ENCODE measurements at places on chromosomes 5 and 9.

GRCh38 chr5:2466966-2467365 lies 284.5 kb downstream of the IRX2 start:
- DNase-seq, result no peak

GRCh38 chr5:28734396-28734795 lies 1696.0 kb upstream of the CDH9 start:
- no peak for DNase-seq

- peak; percentile 24 for DNase-seq
These were observed 509.8 kb downstream of the CCDC171 start for GRCh38 chr9:16062542-16063240.

- DNase-seq, result no peak
These were observed 47.0 kb downstream of the RXRA start for GRCh38 chr9:134373269-134373668.

DNA sequence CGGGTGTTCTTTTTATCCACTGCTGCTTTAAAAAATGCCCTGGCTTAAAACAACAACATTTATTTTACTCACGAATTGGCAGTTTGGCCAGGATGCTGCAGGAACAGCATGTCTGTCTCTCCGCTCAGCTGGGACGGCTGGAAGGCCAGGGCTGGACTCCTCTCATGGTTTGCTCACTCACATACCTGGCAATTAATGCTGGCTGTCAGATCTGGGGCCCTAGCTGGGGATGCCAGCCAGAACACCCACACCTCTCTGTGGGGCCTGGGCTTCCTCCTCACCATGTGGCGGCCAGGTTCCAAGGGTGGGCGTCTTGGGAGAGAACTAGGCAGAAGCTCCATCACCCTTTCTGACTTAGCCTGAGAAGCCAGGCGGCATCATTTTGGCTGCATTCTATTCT lies 189.1 kb upstream of the IL12B start:
- DNase-seq, result no peak

DNA sequence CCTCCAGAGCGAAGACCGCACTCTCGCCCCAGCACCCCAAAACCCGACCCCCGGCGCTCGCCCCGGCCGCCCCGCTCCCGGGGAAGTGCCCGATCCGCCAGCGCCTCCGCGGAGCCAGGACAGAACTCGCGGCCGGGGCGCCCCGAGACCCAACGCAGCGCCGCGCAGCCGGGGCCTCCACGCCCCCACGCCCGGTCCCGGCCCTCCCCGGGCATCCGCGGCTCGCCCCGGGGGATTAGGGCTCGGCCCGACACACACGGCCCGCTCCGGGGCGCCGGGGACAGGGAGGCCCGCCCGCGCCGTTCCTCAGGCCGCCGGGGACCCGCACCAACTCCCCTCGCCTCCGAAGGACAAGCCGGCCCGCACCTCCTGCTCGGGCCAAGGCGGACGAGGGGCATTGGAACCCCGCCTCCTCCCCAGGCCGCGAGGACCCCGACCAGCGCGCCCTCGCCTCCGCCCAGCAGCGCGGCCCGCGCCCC lies 544 bp downstream of the FNBP1 start:
- DNase-seq, result no peak

- DNase-seq, result no peak
These were observed at the start of gene CCL19 for GRCh38 chr9:34690983-34691935. CCL19 (minus strand) TSS chr9:34691276; CDS start chr9:34691139, 137 bp downstream.

DNA sequence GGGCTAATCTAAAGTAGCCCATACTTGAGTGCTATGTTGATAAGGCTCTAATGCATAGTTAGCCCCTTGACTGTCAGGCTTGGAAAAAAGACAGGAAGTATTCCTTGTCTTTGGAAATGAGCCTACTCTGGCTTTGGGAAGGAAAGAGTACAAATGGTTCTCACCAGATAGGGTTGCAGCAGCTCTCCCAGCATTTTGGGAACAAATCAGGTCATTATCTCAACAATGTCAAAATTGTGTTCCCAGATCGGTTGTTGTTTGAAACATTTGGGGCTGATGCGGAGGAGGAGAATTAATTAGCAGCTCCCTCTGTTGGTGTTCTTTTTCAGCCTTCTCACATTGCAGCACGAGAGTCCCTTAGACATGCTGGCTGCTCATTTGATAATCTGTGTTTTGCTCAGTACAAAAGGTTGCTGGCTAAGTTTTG lies 294.7 kb upstream of the DMRT1 start:
- no peak for DNase-seq

- DNase-seq, result no peak
These were observed 39.3 kb downstream of the DUSP1 start for GRCh38 chr5:172731680-172732074.

DNA sequence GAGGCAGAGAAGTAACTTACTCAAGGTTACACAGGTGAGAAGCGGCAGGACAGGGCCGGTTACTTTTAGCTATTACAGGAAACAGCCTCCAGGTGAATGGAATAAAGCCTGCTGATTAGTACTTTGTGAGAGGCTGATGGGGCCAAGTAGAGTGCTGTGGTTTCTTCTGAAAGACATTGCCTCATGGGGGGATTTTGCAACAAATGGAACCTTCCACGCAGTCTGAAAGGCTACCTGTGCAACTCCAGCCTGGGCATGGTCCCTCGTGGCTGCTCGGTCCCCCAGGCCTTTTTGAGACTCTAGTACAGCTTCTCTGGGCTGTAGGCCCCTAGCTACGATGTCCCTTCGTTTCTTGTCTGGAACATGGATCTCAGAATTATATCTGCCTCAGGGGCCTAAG lies 2.0 kb downstream of the TMEM268 start:
- DNase-seq, result no peak

GRCh38 chr9:36319806-36320205 lies 61.6 kb upstream of the GNE start:
- DNase-seq, result no peak

DNA sequence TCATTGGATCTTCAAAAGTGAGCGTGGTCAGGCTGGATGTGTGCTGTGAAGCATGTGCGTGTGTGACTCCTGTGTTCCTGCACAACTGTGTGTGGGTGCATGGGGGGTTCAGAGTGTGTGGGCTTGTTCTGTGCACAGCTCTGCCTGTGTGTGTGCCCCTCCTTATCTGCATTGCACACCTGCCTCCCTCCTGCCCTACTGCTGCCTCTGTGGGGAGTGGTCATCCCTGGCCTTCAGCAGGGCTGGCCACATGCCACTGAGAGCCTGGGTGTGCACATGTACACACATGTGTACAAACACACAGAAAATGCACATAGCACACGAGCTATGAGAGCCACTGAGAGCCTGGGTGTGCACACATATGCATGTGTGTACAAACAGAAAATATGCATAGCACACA lies 92.1 kb downstream of the CACNA1B start:
- no peak for DNase-seq

- no peak for DNase-seq
These were observed 44.1 kb downstream of the PTPN3 start for GRCh38 chr9:109454041-109454440.

DNA sequence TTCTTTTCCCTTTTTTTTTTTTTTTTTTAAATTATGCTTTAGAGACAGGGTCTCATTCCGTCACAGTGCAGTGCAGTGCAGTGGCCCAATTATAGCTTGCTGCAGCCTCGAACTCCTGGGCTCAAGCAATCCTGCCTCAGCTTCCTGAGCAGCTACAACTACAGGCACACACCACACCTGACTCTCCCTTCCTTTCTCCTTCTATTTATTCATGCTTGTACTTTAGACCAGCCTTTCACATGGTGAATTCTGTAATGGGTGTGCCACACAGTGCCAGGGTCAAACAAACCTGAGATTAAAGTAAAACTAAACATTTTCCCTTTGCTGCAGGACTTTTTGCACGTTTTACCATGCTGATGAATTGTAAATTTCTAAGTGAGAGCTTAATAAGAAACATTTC lies 8.0 kb downstream of the SH3RF2 start:
- DNase-seq, result no peak

- no peak for DNase-seq
These were observed 74.7 kb downstream of the NTRK2 start for GRCh38 chr9:84744195-84744594.

GRCh38 chr5:74143721-74144330 lies 496.7 kb downstream of the ENC1 start:
- no peak for DNase-seq

DNA sequence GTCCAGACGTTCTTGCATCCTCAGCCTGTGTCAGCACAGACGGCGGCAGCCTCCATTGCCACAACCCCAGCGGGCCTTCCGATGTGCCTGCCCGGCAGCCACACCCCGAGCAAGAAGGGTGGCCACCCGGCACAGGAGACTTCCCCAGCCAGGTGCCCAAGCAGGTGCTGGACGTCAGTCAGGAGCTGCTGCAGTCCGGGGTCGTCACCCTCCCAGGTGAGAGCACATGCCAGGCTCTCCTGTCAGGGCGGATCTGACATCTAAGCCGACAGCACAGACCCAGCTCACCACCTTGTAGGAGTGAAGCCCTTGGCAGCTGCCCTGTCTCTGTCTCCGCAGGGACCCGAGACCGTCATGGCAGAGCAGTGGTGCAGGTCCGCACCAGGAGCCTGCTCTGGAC lies 48.3 kb upstream of the LRRC14B start:
- no peak for DNase-seq

- no peak for DNase-seq
These were observed 275.9 kb upstream of the WWC1 start for GRCh38 chr5:168015506-168015905.

- peak; percentile 75 for DNase-seq
These were observed 54.7 kb upstream of the SUSD3 start for GRCh38 chr9:93003552-93004407.

DNA sequence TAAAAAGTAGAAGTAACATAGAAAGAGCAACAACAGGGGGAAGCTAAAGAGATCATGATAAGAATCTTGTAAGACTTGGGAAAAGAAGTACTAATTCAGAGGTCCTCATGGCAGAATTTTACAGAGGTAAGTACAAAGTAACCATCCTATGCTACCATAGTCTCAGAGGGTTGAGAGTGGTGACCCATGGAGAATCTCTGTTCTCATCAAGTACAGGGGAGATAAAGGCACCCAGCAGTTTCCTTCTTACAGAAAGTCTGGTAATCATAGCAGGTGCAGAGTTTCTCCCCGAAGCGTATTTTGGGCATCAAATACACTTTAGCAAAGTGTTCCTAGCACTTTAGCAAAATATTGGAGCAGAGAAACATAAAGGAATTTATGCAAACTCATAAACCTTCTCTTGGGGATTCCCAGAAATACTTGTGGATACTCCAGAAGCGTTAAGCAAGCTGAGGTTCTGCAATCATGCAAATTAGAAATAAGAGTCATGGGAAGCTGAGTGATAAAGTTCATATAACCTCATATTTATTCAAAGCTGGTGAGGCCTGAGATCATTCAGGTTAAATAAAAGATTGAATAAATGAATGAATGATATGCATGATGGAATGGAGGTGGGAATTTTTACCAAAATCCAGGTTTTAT lies 101.0 kb upstream of the SMC2 start:
- no peak for DNase-seq

- DNase-seq, result no peak
These were observed 13.9 kb upstream of the KIF12 start for GRCh38 chr9:114112778-114113584.

DNA sequence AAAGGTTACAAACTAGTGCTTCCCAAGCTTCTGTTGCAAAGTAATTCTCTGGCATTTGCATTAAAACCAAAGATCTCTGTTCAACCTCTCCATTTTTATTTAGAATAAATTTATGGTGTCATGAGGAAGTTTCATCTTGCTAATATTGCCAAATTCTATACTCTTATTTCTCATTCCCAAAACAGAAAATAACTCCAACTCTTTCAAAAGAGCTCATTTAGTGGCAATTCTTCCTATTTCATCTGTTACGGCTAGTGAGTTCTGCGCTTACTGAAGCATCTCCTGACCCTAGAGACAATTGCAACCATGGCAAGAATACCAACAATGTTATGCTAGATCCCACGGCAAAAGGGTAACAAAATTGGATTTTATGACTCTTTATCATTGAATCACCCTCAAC lies 97.0 kb downstream of the HINT1 start:
- no peak for DNase-seq

- DNase-seq, result no peak
These were observed 591.1 kb downstream of the DTWD2 start for GRCh38 chr5:118397236-118397635.

- DNase-seq, result peak; percentile 56
These were observed 5.7 kb downstream of the RAPGEF1 start for GRCh38 chr9:131734165-131734610.

DNA sequence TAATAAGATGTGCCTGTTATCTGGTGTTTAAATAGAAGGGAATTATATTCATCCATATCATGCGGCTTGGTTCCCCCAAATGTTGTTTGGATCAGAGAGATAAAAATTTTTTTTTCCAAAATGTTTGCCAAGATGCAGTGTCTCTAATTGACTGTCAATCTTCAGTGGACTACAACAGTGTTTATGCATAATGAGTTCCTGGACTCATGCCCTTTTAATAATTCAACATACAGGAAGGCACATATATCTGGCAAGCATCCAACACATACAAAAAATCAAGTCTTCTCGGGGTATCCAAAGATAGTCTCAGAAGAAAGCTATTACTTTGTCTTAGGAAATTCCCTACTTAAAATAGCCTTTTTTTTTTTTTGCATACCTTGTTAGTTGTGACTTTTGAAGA lies 1534.7 kb downstream of the EFNA5 start:
- no peak for DNase-seq

DNA sequence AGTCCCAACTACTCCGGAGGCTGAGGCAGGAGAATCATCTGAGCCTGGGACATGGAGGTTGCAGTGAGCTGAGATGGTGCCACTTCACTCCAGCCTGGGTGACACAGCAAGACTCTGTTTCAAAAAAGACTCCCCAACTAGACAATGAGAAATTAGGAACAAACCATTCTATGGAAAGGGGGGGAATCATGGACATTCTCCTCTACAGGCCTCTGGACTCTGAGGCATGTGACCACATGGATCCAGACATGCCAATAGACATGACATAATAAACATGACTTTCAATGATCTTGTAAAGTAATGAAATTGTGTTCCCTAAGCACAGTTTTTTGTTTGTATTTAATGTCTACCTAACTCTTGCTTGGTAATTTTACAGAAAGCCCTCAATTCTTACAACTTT lies 8.8 kb downstream of the HOMER1 start:
- DNase-seq, result no peak

DNA sequence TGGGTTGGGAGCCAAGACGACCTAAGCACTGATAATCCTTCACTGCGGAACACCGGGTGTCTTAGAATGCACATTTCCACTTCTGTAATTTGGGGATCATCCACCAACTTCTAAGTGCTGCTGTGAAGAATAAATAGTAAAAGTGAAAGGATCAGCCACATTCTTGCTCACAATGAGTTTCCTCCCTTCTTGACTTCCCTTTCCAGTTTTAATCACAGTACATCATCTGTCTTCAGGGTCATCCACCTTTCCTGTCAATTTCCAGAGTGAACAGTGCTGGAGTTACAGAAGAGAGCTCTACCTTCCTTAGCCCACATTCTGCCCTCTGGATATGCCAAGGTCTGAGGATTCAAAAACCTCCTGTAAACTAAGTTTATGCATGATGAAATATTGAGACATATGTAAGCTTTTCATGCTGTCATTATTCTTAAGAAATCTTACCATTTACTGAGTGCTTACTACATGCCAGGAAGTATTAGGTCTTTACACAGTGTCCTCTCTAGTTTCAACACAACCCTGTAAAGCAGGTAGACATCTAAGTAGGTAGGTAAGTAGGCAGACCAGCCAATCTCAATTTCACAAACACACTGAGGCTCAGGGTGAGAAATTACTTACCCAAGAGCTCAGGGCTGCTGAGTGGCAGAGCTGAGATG lies 105.2 kb downstream of the CDK5RAP2 start:
- no peak for DNase-seq

- DNase-seq, result no peak
These were observed 11.7 kb upstream of the NUP214 start for GRCh38 chr9:131113655-131114054.

GRCh38 chr5:59259237-59259636 lies 634.3 kb downstream of the PDE4D start:
- DNase-seq, result no peak

- no peak for DNase-seq
These were observed 21.1 kb upstream of the FER start for GRCh38 chr5:108726446-108727235.
